ENCODE measurements at places on chromosomes 3 and 15.

DNA sequence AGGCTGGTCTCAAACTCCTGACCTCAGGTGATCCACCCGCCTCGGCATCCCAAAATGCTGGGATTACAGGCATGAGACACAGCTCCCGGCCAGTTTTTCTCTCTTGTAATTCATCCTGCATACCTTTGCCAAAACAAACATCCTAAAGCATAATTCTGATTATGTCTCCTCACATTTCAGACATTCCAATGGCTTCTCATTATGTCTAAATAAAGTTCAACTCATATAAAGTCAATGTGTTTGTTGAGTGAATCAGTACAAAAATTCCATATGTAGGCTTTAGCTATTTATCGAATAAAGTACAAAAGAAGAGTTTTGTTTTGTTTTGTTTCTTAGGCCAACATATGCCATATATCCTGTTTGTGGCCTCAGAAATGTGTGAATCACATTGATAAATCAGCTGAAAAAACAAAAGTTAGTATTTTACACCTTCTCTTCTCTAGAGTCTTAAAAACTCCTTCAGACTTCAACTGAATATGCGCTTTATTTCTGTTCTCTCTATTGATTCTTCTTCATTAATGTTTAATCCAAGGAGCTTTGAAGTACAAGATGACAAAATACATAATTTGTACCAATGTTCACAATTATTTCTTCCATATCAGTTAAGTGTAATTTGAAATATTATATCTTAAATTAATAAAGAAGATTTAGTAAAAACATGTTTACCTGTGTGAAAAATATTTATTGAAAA is 165.8 kb downstream of the MECOM start:
- no peak for ATAC-seq

DNA sequence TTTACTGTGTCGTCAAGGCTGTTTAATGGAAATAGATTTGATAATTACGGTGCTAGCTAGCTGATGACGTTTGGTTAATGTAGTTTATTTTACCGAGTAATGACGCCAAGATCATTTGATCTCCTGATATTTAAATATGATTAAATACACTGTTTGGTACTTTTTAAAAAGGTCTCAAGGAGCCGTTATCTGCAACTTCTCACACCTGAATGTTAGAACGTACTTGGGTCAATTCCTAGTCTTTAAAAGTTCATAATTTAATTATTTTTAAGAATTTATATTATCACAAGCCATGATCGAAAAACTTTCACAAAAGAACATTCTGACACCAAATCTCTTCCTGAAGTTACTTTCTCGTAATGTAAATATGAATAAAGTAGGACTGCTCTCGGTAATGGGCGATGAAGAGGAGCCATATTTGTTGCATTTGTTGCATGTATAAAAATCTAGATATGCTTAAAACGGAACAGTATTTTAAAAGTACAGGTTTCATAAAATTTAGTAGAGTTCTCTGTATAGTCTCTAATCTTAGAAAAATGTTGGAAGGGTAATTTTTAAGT is 16.2 kb upstream of the CHD2 start:
- no peak for ATAC-seq

DNA sequence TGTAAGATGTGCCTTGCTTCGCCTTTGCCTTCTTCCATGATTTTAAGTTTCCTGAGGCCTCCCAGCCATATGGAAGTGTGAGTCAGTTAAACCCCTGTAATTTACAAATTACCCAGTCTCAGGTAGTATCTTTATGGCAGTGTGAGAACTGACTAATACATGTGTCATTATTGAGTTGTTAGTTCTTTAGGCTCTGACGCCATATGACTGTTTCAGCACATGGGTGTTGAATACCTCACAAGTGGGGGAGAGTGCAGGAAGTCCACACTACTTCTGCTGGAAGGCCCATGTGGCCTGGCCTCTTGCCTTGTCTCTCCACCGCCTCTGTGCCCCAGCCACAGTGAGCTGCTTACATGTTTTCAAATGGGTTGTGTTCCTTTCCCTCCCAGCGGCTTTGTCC is 28.5 kb downstream of the MFSD1 start:
- ATAC-seq, result peak; percentile 63

DNA sequence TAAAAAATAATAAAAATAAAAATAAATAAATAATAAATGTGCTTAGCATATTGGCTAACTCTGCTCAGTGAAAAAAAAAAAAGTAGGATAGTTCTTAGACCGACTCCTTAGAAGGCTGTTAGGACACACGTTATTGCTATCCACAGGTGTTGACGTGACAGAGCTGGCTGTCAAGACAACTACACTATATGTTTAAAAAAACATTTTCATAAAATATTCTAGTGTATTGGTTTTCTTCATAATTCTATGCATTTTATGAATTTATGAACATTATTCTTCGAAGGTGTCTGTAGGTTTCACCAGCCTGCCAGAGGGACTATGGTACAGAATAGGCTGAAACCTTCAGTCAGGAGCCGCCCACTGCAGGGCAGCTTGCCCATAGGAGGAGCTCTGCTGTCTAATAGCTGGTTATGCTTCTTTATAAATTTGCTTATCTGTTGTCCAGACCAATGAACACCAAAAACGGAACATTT is 9.2 kb downstream of the TM4SF1 start:
- ATAC-seq, result no peak

- peak; percentile 44 for ATAC-seq
These were observed 55.0 kb upstream of the CHD2 start for GRCh38 chr15:92845126-92845508.

DNA sequence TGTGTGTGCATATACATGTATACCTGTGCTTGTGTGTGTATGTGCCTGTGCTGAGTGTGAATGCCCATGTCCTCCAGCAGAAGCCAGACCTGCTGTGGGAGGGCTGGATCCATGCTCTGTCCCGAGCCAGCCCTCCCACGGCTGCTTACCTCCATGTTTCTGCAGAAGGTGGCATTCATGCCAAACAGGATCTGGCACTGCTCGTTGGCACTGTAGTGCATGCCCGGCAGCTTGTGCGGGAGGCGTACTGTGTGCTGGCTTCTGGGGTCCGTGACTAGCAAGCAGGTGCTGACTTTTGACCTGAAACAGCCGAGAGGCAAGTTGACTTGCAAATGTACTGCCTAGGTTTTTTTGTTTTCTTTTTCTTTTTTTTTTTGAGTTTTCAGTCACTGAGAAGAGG is 189.3 kb downstream of the ADAMTS17 start:
- ATAC-seq, result no peak

DNA sequence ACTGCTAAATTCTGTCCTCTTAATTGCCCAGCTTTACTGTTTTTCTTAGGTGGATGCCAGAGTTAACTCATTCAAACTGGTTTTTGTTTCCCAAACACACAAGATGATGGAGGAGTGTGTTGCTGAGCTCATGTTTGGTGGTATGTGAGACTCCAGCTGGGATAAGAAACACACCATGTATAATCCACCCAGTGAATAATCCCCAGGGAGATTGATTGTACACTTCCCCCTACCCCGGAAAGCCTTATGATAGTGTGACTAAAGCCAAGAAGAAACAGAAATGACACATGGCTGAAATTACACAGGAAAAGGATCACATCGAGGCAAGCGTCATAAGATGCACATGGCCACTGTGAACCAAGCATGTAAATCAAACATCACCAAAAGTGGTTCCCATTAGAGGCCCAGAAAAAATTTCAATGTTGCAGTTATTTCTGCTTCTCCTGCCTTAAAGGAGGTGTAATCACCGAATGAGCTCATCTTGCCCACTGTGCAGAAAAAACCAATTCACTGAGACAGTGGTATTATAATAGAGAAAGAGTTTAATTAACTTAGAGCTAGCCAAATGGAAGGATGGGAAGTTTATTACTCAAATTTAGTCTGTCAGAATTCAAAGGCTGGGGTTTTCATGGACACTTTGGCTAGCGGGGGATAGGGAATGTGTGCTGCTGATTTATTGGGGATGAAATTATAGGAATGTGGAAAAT is 56.7 kb upstream of the MAGI1 start:
- no peak for ATAC-seq

All from activated CD4-positive, CD25-positive, alpha-beta regulatory T cell treated with anti-CD3 and anti-CD28 coated beads, Interleukin-2, amount 50 U/mL, for 24 hours (primary cell).